ENCODE measurements at places on chromosomes 4 and X.

GRCh38 chrX:139196890-139197289, 333.6 kb upstream of the F9 start:
- DNase-seq, result no peak

GRCh38 chr4:185304944-185305690, 90.6 kb downstream of the LRP2BP start:
- DNase-seq, result no peak

DNA sequence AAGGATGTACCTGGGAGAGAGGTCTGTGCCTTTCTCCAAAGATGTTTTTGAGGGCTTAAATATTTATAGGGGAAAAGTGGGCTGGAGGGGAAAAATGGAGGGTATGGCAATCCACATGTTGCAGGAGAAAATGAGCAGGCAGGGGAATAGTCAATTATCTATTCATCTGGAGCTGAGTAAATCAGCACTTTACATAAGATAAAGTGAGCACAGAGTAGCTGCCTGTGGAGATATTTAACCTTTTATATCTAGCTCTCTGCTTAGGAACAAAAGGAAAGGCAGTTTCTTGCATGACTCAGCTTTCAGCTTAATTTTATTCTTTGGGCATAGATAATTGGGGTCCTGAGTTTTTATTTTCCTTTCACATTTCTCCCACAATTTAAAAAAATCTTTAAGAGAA, 93.6 kb upstream of the NPY2R start:
- DNase-seq, result no peak

GRCh38 chr4:108861334-108861733, 98.5 kb upstream of the ETNPPL start:
- no peak for DNase-seq

- DNase-seq, result no peak
These were observed 82.4 kb downstream of the MTNR1A start for GRCh38 chr4:186472948-186473347.

DNA sequence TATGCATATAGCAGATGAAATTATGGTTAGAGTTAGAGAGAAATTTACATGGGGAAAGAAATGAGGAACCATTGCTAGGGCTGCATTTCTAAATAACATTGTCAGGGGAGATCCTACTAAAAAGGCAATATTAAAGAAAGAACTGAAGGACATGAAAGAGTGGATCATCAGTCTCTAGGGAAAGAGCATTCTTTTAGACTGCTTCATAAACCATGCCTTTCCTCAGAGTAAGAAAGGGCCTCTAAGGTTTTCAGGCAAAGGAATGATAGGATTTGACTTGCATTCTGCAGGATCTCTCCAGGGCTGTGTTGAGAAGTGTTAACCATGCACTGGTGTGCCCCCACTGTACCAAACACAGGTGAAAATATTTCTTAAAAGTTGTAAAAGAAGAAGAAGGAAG, 385.4 kb upstream of the MAD2L1 start:
- no peak for DNase-seq

DNA sequence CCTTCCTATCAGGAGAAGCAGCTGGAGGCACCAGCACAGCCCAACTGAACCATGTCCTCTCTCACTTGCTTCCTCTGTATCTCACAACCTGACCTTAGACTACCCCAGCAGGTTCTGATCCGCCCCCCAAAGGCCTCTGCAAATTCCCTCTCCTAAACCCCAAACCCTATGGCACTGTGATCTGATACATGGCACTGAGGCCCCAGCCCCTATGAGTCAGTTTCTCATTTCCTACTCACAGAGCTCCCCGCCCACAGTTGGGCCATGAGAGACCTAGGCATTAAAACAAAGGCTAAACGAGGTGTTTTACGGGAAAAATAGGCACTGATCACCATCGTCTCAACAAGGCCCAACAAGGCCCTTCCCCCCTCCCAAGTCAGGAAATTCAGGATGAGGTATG, 19.1 kb downstream of the SASH3 start:
- DNase-seq, result no peak

GRCh38 chr4:114251020-114251419, 271.6 kb upstream of the ARSJ start:
- DNase-seq, result no peak

- DNase-seq, result no peak
These were observed 758 bp upstream of the NR3C2 start for GRCh38 chr4:148442832-148443511.

DNA sequence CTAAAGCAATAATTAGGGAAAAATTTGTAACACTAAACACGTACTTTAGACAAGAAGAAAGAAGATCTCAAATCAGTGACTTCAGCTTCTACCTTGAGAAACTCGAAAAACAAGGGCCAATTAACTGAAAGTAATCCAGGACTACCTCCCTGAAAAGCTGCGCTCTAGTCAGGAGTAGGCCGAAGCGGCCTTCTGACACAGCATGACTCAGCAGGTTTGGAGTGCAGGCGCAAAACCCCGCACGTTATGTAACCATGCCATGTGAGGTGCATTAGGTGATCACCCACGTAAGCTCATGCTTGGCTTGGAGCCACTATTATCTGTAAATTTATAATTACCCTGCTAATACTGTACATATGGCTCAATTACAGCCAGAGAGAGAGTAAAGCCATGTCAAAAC, 52.8 kb upstream of the CCDC149 start:
- DNase-seq, result no peak

- no peak for DNase-seq
These were observed 350.1 kb downstream of the AR start for GRCh38 chrX:67893931-67894330.

DNA sequence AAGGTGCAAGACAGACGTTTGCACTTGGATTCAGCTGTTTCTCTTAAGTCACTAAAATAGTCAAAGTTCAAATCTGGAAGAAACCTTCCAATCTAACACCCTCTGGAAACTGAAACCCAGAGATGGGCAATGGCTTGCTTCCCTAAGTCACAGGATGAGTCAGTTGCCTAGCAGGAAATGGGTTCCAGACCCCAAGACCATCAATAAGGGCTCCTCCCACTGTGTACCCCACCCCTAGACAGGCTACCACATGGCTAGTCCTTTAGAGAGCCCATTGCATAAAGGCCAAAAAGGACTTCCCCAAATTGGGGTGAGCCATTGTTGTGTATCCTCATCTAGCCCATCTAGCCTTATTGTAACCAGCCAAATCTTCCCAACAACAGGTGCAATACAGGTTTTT, 216.2 kb downstream of the HS6ST2 start:
- DNase-seq, result no peak
